ENCODE measurements at places on chromosomes 3 and 15. TPM values are rescaled to one million over a fixed set of nuclear protein-coding genes. Genes with fewer than 3 reads are reported as not detected.

Gene CLSTN2
- 0.31 TPM for polyA plus RNA-seq

Gene PARP15
- polyA plus RNA-seq = 0.33 TPM

Gene ZDHHC19
- 2.5 TPM for polyA plus RNA-seq

Gene SLC28A2
- polyA plus RNA-seq = not detected

Gene ANKUB1
- not detected for polyA plus RNA-seq

Gene RPN1
- 130 TPM for polyA plus RNA-seq

Gene IL17RE
- 3.4 TPM for polyA plus RNA-seq

All from H1 (cell line).